ENCODE measurements at places on chromosomes 7 and 10.

- DNase-seq = no peak
These were observed 1.6 kb downstream of the FOXL3 start for GRCh38 chr7:291373-292092.

GRCh38 chr10:17980846-17981565 lies 29.3 kb downstream of the SLC39A12 start:
- peak; percentile 33 for DNase-seq

DNA sequence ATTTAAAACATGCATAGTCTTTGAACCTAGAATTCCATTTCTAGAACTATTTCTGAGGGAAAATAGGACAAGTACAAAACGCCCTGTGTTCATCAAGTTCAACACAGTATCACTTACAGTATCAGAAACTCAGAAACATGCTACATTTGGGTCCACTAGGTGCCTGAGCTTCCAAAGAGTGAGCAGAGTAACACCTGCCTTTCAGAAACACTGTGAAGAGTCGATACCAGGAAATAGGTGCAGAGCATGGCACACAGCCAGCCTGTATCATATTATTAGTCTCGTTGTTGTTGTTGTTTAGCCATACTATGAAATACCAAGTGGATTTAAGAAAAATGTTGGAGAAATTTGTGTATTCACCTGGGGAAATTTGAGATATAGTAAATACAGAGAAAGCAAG lies 392.1 kb upstream of the MGMT start:
- DNase-seq = no peak

GRCh38 chr10:119478811-119479341 lies 63.6 kb downstream of the RGS10 start:
- no peak for DNase-seq

DNA sequence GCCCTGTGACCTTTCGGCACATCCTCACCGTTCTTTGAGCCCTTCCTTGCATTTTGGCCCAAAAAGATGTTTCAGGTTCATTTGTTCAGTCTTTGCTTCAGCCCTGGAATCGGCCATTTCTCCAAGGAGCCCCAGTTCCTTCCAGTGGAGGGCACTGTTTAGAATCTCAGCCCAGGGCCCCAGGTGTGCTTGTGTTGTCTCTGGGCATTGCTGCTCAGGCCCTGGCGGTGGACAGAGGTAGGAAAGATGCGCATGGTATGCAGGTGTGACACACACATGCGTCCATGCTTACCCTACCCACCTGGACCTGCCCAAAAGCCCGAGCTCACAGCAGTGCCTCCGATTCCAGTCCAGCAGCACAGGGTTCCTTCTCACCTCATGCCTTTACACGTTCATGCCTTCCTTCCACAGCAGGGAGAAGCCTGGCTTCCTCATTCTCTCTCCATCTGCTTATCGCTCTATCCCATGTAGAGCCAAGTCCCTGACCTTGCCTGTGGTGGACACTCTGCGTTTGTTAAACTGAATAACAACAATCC lies 70.6 kb downstream of the LHPP start:
- DNase-seq = no peak

GRCh38 chr7:125780153-125780552 lies 850.5 kb upstream of the POT1 start:
- no peak for DNase-seq

DNA sequence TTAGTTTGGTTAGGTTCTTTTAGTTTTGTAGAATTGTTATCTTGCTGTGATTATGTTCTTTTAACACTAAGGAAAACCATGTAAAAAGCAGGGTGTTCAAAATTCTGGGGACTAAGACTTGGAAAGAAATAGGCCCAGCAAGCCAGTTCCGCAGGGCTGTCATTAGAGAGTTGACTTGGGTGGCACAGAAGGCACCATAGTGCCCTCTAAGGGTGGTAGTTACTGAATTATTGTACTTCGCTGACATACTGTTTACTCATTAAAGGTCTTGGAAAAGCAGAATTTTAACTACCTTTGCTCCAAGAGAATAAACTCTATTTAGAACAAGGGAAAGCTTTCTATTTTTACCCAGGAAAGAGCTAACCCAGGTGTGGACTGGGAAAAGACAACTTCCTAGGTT lies 86.5 kb downstream of the OTUD1 start:
- DNase-seq = no peak

- no peak for DNase-seq
These were observed 20.0 kb upstream of the LRRC17 start for GRCh38 chr7:102892631-102893278.

DNA sequence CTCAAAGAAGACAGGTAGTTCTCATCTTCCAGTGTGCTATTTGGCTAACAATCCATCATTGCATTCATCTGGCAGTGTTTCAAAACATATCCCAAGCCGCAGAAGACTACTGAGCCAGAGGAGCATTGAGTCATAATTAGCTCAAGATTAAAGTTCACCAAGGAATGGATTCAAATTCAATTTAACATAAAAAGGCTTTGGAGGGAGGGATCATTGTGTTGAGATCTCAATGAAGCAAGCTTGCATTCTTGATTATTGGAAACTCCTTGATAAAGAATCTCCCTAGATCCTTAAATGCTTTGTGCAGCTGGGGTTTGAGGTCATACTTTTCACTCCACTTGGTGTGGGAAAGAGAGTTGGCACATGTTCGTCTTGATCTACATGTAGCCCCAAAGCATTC lies 142.8 kb upstream of the SEMA3A start:
- DNase-seq = peak; percentile 80

DNA sequence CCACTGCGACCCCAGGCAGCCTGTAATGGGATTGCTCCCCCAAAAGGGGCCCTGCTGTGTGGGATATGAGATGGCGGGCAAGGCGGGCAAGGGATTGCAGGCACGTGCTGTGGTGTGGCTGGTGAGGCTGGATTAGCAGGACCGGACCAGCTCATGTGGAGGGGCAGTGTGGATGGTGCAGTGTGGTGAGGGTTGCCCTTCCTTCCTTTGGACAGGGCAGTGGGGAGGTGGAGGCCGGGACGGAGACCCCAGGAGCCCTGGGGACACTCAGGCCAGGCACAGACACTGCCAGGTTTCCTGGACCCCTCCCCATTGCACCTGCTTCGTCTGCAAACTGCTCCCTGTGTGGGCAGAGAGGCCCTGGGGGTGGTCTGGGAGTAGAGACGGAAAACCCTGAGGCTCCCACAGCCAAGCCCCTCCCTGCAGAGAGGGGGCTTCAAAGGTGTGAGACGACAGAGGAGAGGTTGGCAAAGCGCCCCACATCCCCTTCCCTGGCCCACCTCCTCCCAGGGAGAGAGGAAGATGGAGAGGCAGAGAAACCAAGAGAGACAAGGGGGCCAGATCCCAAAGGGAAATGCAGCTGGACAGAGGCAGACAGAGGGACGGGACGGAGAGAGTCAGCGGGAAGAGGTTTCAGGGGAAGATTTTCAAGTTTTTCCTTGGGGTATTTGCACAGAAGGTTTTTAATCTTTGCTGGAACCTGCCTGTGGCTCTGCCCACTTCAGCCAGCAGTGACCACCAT lies 89.2 kb downstream of the MICALL2 start:
- no peak for DNase-seq

- no peak for DNase-seq
These were observed 8.0 kb downstream of the TSPAN15 start for GRCh38 chr10:69459101-69459790.

DNA sequence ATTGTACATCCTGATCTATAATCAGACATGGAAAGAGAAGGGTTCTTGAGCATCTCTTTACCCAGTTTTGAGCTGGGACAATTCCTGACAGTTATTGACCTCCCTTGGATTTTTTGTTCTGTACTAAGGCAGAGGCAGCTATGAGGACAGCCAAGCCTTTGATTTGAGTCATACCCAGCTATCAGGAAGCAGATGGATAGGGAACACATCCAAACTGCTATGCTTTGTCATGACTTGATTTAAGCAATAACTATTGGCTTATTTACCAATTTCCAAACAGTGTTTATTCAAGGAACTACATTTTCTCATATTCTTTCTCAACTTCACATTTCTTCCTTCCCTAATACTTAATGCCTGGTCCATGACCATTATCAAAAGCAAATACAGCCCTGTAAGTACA lies 396.4 kb upstream of the STEAP1 start:
- DNase-seq = no peak

- DNase-seq = peak; percentile 78
These were observed 63.6 kb upstream of the HGF start for GRCh38 chr7:81833401-81833800.

GRCh38 chr10:85649461-85649860 lies 717.1 kb downstream of the GRID1 start:
- no peak for DNase-seq

- no peak for DNase-seq
These were observed 159.2 kb downstream of the NEURL1 start for GRCh38 chr10:103652599-103653281.

- peak; percentile 27 for DNase-seq
These were observed 30.3 kb upstream of the IL6 start for GRCh38 chr7:22696541-22697228.

GRCh38 chr7:140325600-140325999 lies 72.7 kb downstream of the SLC37A3 start:
- no peak for DNase-seq

DNA sequence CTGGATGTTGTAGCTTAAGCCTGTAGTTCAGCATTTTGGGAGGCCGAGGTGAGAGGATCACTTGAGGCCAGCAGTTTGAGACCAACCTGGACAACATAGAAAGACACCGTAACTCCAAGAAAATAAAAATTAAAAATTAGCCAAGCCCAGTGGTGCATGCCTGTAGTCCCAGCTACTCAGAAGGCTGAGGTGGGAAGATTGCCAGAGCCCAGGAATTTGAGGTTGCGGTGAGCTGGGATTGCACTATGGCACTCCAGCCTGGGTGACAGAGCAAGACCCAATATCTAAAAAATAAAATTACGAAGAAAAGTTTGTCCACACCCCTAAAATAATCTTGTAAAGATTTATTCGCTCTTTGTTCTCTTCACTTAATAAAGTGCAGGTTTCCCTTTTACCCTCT lies 951.0 kb downstream of the TYW1 start:
- DNase-seq = peak; percentile 75

- DNase-seq = no peak
These were observed 47.8 kb downstream of the SHH start for GRCh38 chr7:155764438-155764793.

DNA sequence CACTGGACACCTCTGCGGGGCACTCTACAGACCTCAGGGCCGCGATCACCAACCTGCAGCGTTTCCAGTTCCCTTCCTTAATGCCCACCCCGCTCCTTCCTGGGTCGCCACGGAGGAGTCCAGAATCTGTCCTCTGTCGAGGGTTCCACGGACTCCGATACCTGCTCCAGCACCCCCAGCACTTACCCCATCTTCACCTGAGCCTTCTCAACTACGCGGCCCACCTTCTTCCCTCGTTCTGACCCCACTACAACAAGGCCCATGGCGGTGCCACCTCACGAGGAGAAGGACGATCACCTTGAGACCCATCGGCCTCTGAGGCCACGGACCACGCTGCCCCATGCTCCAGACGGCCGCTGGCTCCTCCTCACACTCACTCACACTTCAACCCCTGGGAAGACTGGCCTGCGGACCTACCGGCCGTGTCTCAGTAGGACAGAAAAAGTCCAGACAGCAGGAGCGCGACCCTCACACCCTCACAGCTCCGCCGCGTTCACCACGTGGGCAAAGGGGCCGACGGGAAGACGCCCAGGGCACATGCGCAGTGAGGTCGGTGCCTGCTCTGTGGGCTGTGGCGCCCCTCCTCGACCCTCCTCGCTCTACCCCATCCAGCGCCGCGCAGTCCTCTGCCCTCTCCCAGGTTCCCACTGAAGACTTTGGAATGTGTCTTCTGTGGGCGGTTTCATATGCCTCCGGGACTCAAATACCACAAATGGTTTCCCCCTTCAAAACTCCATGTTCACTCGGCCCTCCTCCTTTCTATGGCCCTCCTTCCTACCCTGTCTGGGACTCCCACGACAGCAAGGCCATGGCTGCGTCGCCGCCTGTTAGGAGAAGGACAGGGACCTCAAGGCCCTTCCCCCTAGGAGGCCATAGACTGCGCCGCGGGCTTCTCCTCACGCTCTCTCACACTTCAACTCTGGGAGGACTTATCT lies 193.9 kb upstream of the PHF14 start:
- DNase-seq = no peak

DNA sequence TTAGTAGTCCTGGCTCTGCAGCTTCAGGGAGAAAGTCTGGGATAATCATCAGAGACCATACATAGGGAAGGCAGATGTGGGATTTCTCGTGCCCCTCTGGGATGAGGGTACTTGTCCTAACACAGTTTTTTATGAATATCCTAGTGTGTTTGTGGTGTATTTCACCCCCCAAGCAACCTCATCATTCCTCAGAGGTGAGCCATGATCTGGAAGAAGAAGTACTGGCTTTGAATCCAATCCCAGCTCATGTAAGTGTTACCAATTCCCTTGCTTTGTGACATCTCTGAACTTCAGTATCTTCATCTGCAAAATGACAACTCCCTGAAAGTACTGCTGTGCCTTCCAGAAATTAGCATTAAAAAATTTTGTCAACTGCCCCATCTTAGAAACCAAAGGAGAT lies 347.5 kb upstream of the ZMIZ1 start:
- DNase-seq = peak; percentile 20

DNA sequence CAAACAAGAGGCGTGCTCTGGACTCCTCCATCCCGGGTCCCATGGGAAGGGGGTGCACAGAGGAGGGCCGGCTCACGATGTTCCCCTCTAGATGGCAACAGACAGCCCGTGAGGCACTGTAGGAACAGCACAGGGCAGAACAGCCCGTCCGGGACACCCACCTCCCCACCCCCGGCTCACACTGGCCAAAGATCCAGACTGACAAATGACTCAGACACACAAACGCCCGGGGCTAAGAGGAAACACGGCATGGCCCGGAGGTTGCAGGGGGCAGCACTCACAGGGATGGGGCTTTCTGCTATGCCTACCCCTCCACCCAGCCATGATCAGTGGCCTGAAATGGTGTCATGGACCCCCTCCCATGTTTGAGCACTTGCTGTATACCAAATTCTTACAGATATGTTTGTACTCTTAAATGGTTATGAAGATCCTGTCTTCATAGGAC lies 4.9 kb upstream of the ELN start:
- DNase-seq = peak; percentile 60

DNA sequence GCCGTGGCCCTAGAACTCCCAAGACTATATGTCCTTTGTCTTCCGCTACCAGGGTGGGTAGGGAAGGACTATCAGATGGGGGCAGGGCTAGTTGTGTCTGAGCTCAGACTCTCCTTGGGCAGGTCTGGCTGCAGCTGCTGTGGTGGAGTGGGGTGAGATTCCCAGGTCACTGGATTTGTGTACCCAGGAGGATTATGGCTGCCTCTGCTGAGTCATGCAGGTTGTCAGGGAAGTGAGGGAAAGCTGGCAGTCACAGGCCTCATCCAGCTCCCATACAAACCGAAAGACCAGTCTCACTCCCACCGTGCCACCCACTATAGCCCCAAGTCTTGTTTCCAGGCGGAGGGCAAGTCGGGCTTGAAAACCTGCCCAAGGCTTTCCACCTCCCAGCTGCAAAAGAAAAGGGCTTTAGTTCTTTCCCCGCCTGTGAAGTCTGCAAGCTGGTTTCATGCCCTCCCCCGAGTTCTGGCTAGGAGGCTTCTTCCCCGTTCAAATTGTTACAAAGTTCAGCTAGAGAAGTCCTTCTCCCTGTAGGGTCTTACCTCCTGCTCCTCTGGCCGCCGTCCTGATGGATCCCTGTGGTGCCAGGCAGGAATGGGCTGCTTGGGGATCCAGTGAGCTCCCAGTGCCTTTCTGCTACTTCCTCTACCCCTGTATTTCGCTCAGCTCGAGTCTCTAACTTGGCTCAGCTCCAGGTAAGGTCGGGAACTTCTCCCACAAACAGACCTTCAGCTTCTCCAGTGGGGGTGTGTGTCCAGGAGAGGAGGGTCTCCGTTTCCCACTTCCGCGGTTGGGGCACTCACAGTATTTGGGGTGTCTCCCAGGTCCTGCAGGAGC lies 106.8 kb upstream of the FGL2 start:
- DNase-seq = no peak

All from fibroblast of upper back skin (primary cell).